Uterus (tissue), 4 donors: ENCODE measurements at places on chromosomes 12 and 14.

GRCh38 chr14:25896777-25897176, 701.1 kb downstream of the NOVA1 start:
- DNase-seq, result no peak

GRCh38 chr12:56078931-56079722, 838 bp upstream of the ERBB3 start:
- DNase-seq, result peak; percentile 82

DNA sequence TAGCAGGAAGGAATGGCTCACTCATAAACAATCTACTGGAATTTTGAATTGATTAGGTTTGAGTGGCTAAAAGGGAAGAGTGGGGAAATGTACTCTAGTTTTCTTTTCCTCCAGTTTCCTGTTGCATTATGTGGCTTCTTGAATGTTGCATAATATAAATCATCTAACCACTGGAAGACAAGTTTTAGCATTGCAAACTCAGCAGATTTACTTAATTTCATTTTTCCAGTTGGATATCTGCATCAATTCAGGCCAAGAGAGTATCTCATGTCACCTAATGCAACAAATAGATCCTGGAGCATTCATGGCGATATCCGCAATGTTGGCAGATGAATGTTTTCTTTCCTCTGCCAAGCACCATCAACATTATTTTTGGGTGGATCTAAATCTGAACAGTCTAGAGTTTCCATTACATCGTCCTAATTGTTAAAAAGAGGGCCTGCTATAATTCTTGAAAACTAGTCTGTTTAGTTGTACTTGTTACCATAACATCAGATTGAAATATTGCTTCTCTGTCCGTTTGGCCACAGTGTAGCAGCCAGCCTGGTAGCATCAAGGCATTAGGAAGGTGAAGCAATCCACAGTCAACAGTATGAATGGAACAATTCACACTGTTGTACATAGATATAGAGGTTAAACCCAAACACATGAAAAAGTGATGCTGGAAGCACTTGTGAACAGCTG, 544.2 kb downstream of the ETNK1 start:
- DNase-seq, result no peak

GRCh38 chr14:20775901-20776300, 5.2 kb upstream of the RNASE6 start:
- no peak for DNase-seq
